ENCODE measurements at places on chromosomes 6 and 20. TPM values are rescaled to one million over a fixed set of nuclear protein-coding genes. Genes with fewer than 3 reads are reported as not detected.

KIAA1755 gene
- total RNA-seq, result 2.1 TPM

DCBLD1 gene
- 11.8 TPM for total RNA-seq

GRCh38 chr20:19937218-19937617, 79.9 kb upstream of the NAA20 start:
- peak overlapping the region; percentile 25 for H3K4me3 ChIP-seq
- peak overlapping the region; percentile 97 for H3K27ac ChIP-seq
- H3K36me3 ChIP-seq, result no peaks in the 10 kb centered on the region
- no peak for DNase-seq
- no peaks in the 10 kb centered on the region for H3K27me3 ChIP-seq
- H3K4me1 ChIP-seq, result peaks cover 22% of the 10 kb centered on the region

- no peak overlapping the region for H3K4me3 ChIP-seq
- H3K36me3 ChIP-seq, result no peaks in the 10 kb centered on the region
- H3K4me1 ChIP-seq, result no peaks in the 10 kb centered on the region
Observed at GRCh38 chr6:46781478-46782378, 11.5 kb upstream of the MEP1A start.

DNA sequence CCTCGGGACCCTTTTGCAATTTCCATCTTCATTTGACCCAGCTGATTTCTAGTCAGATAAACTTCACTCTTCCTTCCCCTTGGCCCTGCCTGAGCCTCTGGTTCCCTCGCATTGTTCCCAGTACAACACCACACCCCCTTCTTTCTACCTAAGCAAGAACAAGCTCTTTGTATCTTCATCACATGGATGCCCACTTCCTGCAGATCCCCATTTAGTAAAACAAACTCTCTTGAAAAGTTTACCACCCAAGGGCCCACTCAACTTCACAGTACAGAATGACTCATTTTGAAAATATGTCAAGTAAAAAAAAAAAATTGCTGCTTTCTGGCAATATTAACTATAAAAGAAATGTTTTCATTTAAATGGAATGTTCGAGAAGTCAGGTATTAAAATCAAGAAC, 5.2 kb downstream of the FAXC start:
- no peak overlapping the region for H3K4me3 ChIP-seq
- no peaks in the 10 kb centered on the region for H3K36me3 ChIP-seq
- no peak overlapping the region for H3K27ac ChIP-seq
- no peak for DNase-seq

TNNC2 gene
- 4.8 TPM for total RNA-seq

CLIC5 gene
- total RNA-seq, result 3.4 TPM

MOG gene
- not detected for total RNA-seq

DBNDD2 gene
- 32.2 TPM for total RNA-seq

GRCh38 chr20:61611401-61612180, 359.5 kb downstream of the CDH4 start:
- no peaks in the 10 kb centered on the region for H3K27me3 ChIP-seq
- DNase-seq, result no peak
- H3K4me3 ChIP-seq, result no peak overlapping the region

GRCh38 chr6:32868257-32868788, 14.3 kb downstream of the PSMB9 start:
- no peak overlapping the region for H3K4me3 ChIP-seq
- no peaks in the 10 kb centered on the region for H3K36me3 ChIP-seq
- DNase-seq, result peak; percentile 61
- H3K27me3 ChIP-seq, result no peaks in the 10 kb centered on the region
- H3K4me1 ChIP-seq, result no peaks in the 10 kb centered on the region

- no peaks in the 10 kb centered on the region for H3K4me1 ChIP-seq
- peak; percentile 70 for DNase-seq
- no peaks in the 10 kb centered on the region for H3K36me3 ChIP-seq
- peak overlapping the region; percentile 68 for H3K4me3 ChIP-seq
- H3K27ac ChIP-seq, result peak overlapping the region; percentile 98
Observed at GRCh38 chr6:128519931-128520435, 416 bp downstream of the PTPRK start.
